SW480 (cell line): ENCODE measurements at places on chromosomes 3 and 15.

GRCh38 chr3:89165636-89166263 lies 58.3 kb downstream of the EPHA3 start:
- DNase-seq, result no peak

GRCh38 chr15:39736412-39737195 lies 46.0 kb downstream of the FSIP1 start:
- DNase-seq, result no peak

DNA sequence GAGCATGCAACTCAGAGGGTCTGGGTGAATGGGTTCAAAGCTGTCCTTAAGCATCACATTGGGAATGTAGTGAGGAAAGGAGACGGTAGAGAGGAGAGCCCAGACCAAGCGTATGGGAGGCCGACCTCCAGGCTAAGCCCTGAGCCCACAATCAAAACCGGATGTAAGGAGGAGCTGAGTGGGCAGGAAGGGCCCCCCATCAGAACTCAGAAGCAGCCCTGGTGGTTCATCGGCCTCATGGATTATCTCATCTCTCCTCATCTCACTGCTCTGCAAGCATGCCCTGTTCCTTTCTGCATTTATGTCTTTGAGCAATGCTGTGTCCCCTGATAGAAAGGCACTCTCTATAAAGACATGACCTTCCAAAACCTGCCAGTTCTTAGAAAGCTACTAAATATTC lies 6.2 kb downstream of the HDC start:
- no peak for DNase-seq

DNA sequence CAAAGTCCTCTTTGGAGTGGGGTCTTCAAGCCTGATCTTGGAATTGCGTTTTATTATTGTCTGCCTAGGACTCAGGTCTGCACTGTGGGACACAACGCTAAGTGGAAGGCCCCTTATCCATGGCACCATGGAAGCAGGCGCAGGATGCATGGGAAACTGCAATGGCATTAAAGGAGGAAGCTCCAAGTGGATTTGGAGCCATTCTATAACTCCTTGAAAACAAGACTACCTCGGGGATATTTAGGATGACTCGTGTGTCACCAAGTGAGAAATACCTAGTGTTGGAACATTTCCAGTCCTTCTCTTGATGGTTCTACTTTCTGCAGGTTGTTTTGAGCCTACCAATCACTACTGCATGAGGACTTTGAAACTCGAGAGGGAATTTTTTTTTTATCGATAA lies 126.6 kb upstream of the ZBED2 start:
- DNase-seq, result no peak

GRCh38 chr3:126782536-126782935 lies 78.5 kb downstream of the CHCHD6 start:
- peak; percentile 75 for DNase-seq

DNA sequence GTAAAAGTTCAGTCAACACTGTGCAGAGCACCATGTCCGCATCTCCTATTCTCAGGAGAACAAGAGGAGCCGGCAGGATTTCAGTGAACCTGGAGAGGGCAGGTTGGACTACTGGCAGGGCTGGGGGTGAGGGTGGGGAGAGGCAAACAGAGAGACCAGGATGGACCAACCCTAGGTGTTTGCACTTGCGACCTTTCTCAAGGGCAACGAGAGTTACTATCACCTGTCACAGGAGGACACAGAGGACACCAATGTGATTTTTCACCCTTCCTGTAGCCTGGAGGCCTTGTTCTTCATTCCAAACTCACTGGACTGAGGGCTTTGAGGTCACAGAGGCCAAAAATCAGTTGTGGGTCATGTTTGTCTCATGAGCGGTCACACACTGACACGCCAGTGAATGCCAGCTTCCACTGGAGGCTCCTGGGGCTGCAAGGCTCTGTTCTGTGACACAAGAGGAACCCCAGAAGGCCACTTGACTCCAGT lies 89.5 kb downstream of the CPN2 start:
- DNase-seq, result no peak

DNA sequence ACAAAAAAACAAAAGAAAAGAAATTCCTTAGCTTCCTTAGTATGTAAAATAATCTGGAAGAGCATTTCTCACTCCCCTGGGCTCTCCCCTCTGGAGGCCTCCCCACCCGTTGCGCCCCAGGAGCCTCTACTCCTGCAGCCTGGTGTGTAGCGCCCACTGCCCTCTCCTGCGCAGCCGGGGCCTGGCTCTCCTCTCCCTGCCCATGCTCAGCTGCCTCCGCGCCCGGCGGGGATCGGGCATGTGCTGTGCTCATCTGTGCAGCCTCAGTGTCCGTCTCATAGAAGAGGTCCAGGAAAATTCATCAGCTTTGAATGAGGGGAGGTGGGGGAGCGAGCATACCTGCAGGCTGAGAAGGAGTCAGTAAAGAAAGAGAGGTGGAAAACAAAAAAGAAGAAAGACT lies 203.9 kb downstream of the ATP10A start:
- DNase-seq, result no peak

DNA sequence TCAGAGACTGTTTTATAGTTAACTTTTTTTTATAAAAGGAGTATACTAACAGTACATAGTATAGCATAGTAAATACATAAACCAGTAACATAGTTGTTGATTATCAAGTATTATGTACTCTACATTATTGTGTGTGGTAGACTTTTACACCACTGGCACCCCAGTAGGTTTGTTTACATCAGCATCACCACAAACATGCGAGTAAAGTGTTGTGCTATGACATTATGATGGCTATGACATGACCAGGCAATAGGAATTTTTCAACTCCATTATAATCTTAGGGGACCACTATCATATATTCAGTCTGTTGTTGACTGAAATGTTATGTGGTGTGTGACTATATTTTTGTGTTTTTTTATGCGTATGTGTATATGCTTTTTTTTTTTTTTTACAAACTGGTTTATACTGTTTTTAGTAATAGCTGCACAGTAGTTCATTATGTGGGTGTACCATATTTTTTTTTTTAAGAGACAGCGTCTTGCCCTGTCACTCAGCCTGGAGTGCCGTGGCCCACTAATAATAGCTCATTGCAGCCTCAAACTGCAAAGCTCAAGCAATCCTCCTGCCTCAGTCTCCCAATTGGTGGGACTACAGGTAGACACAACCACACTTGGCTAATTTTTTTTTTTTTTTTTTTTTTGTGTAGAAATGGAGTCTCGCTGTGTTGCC lies 1.9 kb downstream of the CAPN7 start:
- peak; percentile 3 for DNase-seq

- DNase-seq, result peak; percentile 67
Measured at GRCh38 chr15:40843885-40844695, at the start of gene SPINT1. Gene SPINT1, plus strand, starts transcription at chr15:40844048. Its CDS starts 507 bp downstream, at chr15:40844555.

- no peak for DNase-seq
Measured at GRCh38 chr15:62250186-62250585, 85.1 kb upstream of the C2CD4B start.

DNA sequence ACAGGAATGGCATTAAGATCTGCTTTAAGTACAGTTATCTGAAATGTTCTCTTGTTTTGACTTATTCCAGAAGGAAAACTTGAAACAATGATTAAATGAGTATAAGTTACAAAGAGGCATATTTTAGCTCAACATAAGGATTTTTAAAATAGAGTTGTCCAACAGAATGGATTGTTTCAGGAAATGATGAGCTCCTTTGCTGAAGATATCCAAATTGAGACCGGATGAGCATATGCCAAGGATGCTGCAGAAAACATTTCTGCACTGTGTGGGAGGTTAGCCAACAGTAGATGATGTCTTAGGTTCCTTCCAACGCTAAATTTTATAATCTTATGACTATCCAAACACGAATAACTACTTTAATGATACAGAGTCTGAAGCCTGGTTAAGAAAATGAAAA lies 226.5 kb upstream of the NANOGP8 start:
- no peak for DNase-seq
